HFF-Myc (cell line): ENCODE measurements at places on chromosomes 7 and 10.

DNA sequence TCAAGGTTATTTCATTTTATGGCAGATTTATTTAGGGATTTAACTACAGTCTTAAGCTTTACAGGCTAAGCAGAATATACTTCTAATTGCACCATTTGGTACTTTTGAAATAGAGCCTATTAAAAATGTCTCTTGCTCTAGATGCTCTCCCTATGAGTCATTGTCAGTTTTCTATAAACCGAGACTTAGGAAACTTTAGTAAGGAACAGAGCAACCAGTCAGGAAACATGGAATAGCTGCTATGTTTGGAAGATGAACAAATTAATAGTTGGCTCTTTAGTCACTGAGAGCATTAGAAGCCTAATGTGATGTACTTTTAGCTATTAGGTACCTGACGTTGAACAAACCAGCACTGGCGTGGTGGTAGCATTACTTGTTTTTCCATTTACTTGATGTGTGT, 35.3 kb downstream of the INPP5F start:
- peak; percentile 39 for DNase-seq

DNA sequence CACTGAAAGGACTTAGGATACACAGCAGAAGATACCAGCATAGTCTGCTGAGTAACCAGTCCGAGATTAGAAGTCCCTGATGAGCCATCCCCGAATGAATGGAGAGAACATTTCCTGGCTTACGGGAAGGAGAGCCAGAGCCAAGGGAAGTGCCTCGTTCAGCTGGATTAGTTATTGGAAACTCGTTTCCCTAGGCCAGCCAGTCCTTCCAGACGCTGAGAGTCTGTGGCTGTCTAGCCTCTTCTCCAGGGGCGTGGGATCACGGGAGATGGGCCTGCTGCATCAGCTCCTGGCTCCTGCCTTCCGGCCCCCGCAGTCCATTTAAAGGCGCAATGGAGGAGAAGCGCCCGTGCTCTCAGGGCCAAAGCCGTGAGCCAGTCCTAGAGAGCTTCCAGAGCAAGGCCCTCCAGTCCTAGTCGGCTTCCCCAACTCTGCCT, 712.8 kb downstream of the PARD3 start:
- no peak for DNase-seq

DNA sequence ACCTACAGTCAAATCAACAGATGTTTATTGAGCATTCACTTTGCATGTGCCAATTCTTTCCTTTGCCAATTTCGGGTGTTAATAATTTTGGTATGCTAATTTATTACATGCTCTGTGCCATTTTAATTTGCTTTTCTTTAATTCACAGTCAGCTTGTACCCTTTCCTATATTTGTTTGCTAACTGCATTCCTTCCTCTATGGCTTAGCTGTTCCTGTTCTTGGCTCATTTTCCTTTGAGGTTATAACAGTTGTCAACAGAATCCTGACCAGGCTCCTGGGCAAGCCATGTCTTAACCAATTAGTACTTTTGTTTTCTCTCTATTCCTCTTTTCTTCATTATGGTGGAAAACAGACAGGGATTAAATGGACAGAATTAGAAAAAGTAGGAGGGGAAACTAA, 73.6 kb upstream of the RPA3 start:
- DNase-seq: no peak

GRCh38 chr10:61878740-61879068, 22.8 kb upstream of the ARID5B start:
- DNase-seq: no peak

- peak; percentile 92 for DNase-seq
These were observed 13.5 kb downstream of the MYOF start for GRCh38 chr10:93468461-93469213.

DNA sequence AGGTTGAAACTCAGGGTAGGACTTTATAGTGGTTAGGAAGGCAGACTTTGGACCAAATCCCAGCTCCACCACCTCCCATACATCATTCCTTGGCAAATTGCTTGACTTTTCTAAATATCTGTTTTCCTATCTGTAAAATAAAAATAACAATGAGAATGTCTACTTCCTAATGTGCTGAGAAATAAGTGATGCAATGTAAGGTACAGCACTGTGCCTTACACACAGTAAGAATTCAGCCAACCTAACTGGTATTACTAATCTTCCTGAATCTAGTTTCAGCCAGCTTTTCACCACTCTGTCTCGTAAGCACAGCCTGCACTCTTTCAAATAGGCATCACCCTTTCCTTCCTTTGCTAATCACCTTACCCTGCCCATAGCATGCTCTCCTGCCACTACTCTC, 9.7 kb downstream of the PRLHR start:
- DNase-seq: no peak

DNA sequence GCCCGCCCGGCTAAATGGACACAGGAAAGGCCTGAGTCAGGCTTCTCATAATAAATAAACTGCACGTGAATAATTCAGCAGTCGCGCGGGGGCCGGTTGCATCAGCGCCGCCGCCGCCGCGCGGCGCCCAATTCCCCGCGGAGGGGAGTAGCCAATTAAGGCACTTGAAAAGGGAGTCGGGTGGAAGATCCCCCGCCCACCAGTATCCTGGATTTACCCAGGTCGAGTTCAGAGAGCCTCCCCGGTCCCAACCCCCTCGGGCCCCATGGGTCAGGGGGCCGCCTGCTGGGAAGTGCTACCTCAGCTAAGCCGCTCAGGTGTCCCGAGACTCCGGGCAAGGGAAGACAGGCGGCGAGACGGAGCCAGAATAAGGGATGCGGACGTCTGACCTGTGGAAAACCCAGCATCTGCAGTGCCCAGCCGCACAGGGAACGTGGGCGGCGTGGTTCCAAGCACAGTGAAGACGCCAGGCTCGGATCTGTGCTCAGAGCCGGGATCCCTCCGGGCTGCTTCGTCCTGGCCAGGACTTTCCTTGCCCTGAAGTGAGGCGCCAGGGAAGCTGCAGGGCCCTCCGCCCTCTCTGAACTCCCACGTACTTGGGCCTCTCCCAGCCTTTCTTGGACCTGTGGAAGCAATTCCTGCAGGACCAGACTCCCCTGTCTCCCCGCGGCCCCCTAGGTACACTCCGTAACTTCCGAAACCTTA, 7.3 kb upstream of the LBX1 start:
- DNase-seq: no peak

GRCh38 chr10:115422624-115423023, 329.5 kb downstream of the ATRNL1 start:
- no peak for DNase-seq

DNA sequence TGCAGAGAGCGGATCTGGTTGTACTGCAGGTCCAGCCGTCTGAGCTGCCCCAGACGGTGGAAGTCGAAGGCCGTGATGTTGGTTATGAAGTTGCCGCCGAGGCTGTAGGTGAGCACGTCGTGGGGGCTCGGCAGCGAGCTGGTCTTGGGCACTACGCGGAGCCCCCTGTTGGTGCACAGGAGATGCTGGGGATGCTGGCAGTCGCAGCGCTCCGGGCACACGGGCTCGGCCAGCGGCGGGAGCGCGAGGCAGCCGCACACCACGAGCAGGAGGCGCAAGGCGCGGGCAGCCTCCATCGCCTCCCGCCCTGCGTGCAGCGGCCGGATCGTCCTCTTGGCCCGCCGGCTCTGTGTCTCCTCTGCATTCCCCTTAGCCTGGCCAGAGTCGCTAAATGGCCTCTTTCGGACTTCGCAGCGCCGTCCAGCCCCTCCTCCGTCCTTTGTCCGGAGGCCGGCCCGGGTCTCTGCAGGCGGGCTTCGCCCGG, 337 bp downstream of the TRIL start:
- no peak for DNase-seq

DNA sequence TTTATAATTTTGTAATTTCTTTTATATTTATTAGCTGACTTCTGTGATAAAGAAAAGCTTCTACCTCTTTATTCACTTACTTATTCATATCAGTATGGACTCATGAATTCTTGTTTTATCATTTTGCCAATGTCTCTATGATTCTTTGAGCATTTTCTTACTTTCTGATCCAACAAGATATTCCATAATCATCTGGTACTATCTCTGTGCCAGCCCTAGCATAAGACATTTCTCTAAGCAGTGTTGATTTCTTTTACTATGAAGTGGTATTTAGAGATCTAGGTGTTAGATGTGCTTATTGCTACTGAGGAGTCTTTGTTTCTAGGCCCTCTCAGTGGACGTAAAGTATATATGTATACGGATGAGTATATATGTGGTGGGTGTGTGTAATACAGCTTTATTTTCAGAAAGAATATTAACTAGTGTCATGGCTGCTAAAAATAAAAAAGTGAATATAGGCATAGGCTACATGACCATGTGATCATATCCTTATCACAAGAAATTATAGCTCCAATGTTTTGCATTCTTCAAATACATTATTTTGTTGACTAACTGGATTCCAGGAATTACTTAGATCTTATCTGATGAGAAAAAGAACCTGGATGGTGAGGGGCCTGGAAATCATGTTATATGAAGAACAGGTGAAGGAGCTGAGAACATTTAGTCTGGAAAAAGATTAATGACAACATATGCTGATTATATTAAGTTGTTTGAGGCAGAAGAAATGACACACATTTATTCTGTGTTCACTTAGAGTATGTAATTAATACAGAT, 13.1 kb downstream of the PHTF2 start:
- no peak for DNase-seq

- peak; percentile 92 for DNase-seq
These were observed at the start of gene FAM204A for GRCh38 chr10:118341791-118342637. TSS of gene FAM204A (minus strand) at chr10:118342324. CDS start at chr10:118336415, 5,909 bp downstream.

DNA sequence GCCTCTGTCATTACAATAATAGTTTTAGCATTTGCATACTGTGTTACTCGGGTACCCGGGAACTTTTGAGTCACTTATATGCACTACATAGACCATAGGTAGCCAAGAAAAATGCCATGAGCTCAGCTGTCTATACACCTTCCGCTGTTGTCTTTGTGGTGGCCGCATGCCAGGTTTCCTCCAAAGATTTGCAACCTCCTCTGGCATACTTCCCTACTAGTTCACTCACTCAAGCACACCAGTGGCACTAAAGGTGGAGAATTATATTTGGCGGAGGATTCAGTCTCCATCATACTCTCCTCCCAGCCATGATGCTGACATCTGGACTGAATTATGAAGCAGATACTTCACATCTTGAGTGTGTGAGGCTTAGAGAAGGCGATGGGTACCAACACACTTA, 35.6 kb upstream of the GRB10 start:
- DNase-seq: no peak

GRCh38 chr10:133379152-133379800, at the start of gene PAOX:
TSS of gene PAOX (plus strand) at chr10:133379262. CDS start at chr10:133379317, 55 bp downstream.
- no peak for DNase-seq

GRCh38 chr7:13988731-13989125, 738 bp downstream of the ETV1 start:
- DNase-seq: no peak

DNA sequence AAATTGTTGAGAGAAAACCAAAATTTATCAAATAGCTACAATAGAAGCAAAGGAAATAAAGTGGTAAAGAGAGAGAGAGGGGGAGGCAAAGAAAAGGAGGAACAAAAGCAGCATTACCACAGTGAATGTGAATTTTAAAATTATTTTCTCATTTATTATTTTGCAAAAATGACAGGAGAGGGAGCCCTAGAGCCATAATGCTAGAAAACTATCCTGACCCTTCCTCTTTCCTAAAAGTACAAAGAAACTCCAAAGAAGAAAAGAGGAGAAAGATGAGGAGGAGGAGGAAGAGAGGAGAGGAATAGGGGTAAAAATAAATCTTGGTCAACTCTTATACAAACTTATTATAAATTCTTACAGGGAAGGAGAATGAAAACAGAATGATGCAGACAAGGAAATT, 921.5 kb downstream of the NRG3 start:
- DNase-seq: no peak

DNA sequence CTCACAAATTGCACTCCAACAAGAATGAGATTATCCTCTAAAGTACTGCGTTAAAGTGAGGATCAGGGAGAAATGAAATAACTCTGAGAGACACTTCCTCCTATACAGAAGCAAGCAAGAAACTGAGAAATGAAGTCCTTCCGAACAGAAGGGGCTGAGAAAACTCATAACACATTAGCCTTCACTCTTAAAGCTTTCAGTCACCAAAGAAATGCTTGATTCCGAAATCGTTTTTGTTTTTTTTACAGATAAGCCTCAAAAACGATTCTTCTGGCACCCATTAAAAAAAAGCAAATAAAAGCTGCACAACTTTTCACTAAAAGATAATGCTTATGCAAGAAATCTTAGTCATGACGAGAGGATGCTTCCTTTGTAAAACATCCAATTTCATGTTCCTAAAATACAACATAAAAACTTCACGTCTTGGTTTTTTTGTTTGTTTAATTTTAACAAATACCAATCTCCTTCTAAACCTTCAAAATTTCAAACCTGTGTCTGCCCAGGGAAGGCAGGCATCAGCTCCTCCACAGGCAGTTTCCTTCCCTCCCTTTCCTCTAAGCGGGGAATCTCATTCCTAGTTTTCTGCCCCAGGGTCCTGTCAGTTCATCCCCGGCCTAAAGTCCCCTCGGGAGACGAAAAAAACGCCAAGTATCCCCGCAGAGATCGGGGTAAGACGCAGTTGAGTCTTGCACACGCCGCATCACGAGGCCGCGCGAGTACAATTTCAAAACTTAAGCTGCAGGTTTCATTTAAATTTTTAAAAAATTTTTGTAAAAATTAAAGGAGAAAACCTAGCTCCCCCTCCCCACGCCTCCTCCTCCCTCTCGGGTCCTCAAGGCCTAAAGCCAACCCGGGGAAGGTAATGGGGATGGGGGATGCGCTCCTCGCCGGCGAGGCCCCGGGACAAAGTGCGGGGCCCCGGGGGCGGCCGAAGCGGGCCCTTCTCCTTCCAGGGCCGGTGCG, 1.1 kb downstream of the BAZ1B start:
- DNase-seq: no peak

- DNase-seq: no peak
These were observed 61.7 kb upstream of the ZNRF2 start for GRCh38 chr7:30222515-30223215.

- DNase-seq: no peak
These were observed 712.1 kb upstream of the NRP1 start for GRCh38 chr10:34046506-34047034.

DNA sequence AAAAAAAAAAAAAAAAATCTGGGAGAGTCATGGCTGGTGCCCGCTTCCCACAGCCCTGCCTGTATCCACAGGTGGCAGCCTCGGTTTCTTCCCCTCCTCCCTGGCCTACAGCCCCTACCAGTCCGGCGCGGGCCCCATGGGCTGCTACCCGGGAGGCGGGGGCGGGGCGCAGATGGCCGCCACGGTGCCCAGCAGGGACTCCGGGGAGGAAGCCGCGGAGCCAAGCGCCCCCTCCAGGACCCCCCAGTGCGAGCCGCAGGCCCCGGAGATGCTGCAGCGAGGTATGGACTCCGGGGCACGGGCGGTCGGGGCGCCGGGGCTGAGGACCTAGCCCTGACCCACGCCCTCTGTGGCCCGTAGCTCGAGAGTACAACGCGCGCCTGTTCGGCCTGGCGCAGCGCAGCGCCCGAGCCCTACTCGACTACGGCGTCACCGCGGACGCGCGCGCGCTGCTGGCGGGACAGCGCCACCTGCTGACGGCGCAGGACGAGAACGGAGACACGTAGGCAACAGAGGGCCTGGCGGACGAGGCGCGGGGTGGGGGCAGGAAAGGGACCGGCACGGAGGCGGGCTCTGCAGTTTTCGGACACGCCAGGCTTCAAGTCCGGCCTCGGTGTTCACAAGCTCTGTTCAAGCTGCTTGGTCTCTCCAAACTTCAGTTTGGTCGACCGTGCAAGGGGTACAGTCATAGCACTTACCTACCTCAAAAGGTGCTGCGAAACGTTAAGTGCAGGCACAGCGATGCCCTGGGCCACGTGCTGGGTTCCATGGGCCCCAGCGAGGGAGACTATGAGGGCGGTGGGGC, 3.9 kb downstream of the NFKB2 start:
- no peak for DNase-seq

- DNase-seq: no peak
These were observed 31.0 kb downstream of the SRRM3 start for GRCh38 chr7:76232698-76233097.

GRCh38 chr7:36006636-36007229, 146.3 kb upstream of the EEPD1 start:
- DNase-seq: no peak
